Fibroblast of skin of abdomen (primary cell): ENCODE measurements at places on chromosomes 2 and 18.

GRCh38 chr2:29011418-29012060 is 30.4 kb downstream of the TOGARAM2 start:
- DNase-seq: no peak

- DNase-seq: peak; percentile 48
Measured at GRCh38 chr18:24227977-24228666, 89.3 kb downstream of the CABYR start.

DNA sequence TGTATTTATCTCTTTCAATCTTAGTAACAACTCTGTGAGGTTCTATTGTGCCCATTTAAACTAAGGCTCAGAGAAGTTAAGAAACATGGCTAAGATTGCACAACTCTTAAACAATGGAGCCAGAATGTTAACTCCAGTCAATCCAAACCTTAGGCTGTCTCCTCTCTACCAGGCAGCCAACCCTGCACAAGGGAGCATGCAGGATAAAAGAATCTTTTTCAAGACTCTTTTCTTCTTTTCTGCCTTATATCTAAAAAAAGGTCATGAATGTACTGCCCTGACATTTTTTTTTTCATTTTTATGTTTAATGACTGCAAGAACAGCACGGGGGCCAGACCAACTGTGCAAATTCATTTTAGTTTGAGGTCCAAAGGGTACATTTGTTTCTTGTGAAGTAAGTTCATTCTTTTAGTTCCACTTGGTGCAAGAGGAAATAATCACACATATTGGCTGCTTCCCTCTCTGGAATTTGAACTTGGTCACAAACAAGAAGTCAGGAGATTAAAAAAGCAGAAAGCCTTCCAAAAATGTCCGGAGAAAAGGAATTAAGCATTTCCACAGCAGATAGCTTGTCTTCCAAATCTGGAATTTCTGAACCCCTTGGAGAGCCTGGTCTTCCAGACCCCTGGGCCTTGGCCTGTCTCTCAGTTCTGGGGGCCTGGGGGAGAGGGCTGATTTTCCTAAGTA is 96.0 kb upstream of the RIOK3 start:
- DNase-seq: peak; percentile 56

DNA sequence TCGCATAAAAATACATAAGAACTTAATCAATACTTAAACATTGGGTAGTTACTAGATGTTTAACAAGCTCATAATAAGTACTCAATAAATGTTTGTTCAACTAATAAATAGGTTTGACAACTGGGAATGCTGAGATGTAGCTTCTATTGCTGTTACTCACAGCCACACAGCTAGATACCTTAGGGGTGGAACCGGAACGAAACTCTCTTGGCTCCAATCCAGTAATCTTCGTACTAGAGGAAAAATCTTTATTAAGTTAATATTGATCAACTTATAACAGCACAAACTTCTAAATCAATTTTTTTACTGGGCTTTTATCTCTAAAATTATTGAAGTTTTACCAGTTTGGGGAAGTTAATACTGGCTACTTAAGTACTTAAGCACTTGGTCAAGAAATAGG is 247.8 kb downstream of the PAX3 start:
- no peak for DNase-seq

DNA sequence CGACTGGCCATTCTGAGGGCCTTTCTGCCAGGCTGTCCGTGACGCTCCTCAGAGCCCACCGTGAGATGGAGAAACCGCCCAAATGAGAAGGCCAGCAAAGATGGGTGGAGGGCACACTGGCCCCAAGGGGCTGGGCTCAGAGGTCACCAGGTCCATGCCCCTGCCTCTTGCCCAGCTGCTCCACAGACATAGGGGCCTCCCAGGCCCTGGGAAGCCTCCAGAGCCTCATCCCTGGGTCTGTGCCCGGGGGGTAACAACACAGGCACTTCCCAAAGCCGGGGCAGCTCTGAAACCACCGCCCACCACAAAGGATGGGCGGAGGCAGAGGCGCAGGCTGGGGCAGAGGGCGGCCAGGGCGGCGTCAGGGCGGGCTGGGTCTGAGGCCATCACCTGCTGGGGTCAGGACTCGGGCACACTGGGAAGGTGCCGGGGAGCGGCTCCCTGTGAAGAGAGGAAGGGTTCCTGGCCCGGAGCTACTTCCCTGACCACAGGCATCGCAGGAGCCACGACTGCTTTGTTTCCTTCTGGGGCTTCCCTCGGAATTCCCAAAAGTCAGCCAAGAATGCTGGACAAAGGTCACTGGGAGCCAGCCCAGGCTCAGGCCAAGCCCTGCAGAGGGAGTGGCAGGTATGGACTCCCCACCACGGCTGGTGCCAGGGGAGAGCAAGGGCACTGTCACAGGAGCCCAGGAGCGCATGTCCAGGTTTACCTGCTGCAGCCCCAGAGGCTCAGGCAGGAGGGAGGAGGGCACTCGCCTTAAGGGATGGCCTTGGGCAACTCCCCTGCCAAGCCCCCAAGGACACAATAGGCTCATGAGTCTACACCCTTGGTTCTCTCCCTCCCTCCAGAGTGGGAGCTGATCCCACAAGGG is 9.4 kb downstream of the CYP26B1 start:
- DNase-seq: no peak

DNA sequence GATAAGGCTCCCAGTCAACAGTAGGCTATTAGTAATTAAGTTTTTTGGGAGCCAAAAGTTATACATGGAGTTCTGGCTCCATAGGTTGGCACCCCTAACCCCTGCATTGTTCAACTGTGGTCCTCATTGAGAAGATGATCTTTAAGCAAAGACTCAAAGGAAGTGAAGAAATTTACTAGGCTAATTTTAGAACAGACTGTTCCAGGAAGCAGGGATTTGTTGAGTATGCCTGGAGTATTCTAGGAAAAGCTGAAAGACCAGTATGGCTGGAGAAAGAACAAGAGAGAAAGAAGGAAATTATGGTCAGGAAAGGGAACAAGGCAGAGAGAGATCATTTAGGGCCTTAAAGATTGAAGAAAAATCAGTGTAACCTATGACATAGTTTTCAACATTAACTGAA is 125.1 kb downstream of the PMAIP1 start:
- no peak for DNase-seq

DNA sequence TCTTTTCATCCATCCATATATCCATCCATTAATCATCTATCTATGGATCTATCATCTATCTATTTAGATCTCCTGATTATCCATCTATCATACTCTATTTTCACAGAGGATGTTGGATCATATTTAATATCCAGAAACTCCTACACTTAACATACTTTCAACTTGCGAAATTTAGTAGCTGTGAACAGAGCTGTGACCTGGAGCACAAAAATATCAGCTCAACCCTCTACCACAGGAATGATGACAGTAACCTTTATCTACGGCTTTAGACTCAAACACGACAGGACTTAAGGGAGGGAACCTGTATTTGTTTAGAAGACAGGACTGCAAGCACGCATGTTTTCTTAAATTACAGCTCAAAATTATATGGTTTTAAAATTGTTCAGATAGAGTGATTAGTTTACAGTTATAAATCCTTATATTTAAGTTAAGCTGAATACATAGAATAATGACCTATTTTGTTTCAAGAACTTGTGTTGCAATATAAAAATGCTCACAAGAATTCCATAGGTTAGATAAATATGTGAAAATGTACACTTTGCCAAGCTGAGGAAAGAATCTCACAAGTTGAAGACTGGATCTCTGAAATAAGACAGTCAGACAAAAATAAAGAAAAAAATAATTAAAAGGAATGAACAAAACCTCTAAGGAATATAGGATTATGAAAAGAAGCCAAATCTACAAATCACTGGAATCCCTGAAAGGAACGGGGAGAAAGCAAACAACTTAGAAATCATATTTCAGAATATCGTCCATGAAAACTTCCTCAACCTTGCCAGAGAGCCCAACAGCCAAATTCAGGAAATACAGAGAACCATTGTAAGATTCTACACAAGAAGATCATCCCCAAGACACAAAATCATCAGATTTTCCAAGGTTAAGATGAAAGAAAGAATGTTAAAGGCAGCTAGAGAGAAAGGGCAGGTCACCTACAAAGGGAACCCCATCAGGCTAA is 142.0 kb downstream of the COL6A3 start:
- DNase-seq: peak; percentile 66

- no peak for DNase-seq
Measured at GRCh38 chr2:202036601-202037037, 3.0 kb downstream of the FZD7 start.

- DNase-seq: no peak
Measured at GRCh38 chr2:191538334-191538903, 139.5 kb upstream of the NABP1 start.

DNA sequence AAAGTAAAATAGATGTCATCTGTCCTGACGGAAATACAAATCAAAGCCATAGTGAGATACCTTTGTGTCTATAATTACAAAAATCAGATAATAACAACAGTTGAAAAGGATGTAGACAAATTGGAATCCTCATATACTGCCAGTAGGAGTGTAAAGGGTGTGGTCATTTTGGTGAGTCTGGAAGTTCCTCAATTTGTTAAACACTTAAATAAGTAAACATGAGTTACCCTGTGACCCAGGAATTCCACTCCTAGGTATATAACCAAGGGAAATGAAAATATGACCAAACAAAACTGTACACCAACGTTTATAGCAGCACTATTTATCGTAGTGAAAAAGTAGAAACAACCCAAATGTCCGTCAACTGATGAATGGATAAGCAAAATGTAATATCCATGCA is 24.0 kb downstream of the R3HDM1 start:
- no peak for DNase-seq

DNA sequence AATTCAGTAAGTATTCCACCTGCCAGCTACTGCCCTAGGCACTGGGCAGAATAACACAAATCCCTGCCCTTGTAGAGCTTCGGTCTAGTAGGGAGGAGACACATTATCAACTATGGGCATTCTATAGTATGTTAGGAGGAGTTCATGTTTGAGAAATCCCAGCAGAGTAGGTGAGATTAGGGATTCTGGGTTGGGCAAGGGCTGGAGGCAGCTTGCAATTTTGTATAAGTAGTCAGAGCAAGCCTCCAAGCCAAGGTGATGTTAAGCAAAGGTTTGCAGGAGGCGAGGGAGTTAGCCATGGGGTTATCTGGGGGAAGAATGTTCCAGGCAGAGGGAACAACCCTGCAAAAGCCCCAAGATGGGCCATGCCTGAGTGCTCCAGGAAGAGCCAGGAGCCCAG is 187.9 kb upstream of the HS6ST1 start:
- no peak for DNase-seq

- no peak for DNase-seq
Measured at GRCh38 chr2:86143926-86144685, 38.1 kb downstream of the PTCD3 start.

GRCh38 chr2:183511154-183511553 is 386.9 kb downstream of the NUP35 start:
- DNase-seq: no peak

GRCh38 chr2:1586251-1586922 is 157.9 kb downstream of the PXDN start:
- no peak for DNase-seq

GRCh38 chr2:149259136-149259535 is 71.3 kb upstream of the LYPD6 start:
- no peak for DNase-seq

GRCh38 chr18:8999872-9000271 is 102.6 kb upstream of the NDUFV2 start:
- DNase-seq: no peak

GRCh38 chr2:44894058-44894457 is 47.4 kb upstream of the SIX3 start:
- DNase-seq: no peak

DNA sequence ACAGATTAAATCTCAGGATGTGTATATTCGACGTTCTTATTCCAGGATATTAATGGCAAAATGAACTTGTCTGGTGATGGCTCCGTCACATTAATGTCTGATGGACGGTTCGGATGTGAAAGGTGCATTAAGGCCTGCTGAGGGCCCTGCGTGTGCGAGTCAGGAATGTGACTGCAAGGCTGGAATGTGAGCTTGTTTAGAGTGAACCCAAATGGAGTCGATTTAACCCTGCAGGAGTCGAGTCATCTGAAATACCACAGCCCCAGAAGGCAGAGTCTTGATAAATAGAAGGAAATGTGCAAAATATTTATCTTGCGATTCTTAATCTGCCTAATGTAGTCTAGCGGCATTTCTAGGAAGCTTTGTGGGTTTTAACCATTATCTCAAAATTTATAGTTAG is 44.3 kb downstream of the RDH14 start:
- DNase-seq: peak; percentile 86

GRCh38 chr2:180516232-180516631 is 464.2 kb upstream of the UBE2E3 start:
- no peak for DNase-seq

GRCh38 chr2:109324861-109325260 is 195.9 kb downstream of the SH3RF3 start:
- peak; percentile 91 for DNase-seq

GRCh38 chr2:181304011-181304844 is 153.0 kb upstream of the ITGA4 start:
- DNase-seq: no peak

DNA sequence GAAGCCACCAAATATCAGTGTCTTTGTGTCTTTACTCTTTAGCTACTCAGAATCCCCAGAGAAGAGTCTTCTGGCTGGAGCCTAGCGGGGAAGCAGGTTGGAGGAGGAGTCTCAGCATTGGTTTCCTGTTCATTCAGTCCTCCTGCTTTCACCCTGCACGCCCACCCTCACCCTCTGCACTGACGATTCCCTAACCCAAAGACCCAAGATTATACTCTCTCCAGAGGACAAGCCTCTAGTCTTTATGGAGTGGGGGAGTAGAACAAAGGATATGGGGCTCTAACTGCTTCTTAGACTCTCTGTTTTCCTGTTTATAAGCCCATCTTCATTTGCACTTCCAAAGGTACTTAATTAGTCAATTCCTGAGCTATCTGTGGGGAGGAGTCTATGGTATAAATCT is 338.8 kb downstream of the AGPS start:
- no peak for DNase-seq

- no peak for DNase-seq
Measured at GRCh38 chr2:55025082-55025481, 25.2 kb downstream of the RTN4 start.

DNA sequence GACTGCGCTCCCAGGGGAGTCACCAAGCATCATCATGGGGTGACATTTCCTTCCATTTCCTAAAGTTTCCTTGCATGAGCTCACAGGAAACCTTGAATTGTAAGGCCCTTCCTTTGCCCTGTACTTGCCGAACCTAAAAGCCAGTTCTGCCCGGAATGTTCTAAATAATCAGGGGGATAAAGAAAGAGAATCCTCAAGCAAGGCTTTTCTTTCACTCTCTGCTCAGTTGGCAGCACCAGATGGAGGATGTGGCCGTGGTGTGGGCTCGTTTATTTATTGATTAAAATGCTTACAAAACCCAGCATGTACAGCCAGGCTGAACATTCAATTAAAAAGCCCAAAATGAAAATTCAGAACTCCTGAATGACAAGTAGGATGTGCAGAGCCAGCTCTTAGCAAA is 170.5 kb downstream of the SH3RF3 start:
- DNase-seq: no peak

GRCh38 chr2:240632306-240632721 is 7.0 kb downstream of the GPR35 start:
- no peak for DNase-seq
